Fibroblast of skin of left biceps (primary cell): ENCODE measurements at places on chromosomes 5 and 9.

DNA sequence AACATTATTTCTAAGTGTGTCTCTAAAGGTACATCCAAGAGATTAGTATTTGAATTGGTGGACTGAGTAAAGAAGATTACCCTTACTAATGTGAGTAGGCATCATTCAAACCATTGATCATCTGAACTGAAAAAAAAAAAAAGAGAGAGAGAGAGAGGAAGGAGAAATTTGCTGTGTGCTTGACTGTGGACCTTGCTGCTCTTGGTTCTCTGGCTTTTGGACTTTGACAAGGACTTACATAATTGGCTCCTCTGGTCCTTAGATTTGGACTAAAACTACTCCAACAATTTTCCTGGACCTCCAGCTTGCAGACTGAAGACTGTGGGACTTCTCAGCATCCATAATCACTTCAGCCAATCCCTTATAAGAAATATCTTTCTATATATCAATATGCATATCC lies 1091.9 kb upstream of the EDIL3 start:
- DNase-seq: no peak

- DNase-seq: no peak
These were observed 9.6 kb downstream of the TRIP13 start for GRCh38 chr5:902129-902916.

DNA sequence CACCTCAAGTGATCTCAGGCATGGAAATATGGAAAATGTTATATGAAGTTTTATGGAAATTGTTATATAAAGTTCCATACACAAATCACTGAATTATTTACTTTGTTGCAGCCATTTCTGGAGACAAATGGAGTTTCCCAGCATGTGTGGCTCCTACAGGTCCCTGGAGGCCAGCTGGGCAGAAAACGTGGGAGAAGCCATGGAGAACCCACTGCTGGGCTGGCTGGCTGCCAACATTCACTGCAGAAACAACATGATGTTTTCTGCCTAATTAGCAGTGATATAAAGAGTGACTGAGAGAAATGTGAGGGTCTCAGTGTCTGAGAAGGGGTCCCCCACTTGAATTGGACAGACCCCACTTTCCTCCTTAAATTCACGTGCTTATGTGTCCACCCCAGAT lies 208.8 kb upstream of the IRX2 start:
- no peak for DNase-seq

DNA sequence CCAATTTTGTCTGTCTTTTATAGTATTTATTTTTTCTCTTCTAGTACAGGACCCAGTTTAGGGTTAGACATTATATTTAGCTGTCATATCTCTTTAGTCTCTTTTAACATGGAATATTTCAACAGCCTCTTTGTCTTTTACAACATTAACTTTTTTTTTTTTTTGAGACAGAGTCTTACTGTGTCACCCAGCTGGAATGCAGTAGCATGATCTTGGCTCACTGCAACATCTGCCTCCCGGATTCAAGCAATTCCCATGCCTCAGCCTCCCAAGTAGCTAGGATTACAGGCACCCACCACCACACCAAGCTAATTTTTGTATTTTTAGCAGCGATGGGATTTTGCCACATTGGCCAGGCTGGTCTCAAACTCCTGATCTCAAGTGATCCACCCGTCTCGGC lies 90.1 kb downstream of the ADAMTS6 start:
- DNase-seq: no peak

DNA sequence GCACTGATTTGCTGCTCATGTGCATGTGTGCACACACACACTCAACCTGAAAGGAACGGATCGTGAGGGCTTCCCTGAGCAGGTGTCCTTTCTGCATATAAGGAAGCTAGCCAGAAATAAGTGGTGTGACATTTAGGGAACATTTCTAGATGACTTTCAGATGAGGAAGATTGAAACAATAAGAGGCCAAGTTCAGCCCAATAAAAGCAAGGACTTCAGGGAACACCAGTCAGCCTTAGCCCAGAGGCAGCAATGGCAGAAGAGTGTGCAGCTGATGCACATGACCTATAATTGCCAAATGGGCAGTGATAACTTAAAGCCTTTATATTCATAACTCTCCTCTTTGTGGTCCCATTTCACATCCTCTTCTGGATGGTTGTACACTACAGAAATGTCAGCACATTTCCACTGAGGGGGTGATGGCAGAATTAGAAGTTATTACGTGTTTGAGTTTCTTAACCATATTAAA lies 255.5 kb downstream of the TRIM32 start:
- DNase-seq: no peak

DNA sequence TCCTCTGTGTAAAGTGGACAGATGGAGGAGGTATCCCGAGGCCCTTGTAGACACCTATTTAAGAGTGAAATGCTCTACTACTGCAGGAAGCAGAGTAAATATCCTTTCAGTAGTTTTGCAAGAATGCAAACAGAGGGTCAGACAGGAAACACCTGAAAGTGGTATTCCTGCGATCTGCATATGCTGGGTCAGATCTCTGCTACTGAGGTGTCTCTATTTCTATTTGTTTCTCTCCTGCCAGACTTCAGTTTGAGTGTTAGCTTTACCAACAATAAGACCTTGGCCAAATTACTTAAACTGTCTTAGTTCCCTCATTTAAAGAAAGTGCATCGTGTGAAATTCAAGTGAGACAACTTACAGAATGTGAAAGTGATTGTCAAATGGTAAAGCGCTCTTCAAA lies 47.6 kb downstream of the JAKMIP2 start:
- no peak for DNase-seq
